Type B pancreatic cell (in vitro differentiated cells): ENCODE measurements at places on chromosomes 7 and 10.

- H3K36me3 ChIP-seq, result peaks cover 15% of the 10 kb centered on the region
- H3K4me3 ChIP-seq, result no peak overlapping the region
- H3K27ac ChIP-seq, result no peak overlapping the region
- H3K4me1 ChIP-seq, result peaks cover 46% of the 10 kb centered on the region
Measured at GRCh38 chr10:14560791-14561765, 213.6 kb downstream of the FAM107B start.

DNA sequence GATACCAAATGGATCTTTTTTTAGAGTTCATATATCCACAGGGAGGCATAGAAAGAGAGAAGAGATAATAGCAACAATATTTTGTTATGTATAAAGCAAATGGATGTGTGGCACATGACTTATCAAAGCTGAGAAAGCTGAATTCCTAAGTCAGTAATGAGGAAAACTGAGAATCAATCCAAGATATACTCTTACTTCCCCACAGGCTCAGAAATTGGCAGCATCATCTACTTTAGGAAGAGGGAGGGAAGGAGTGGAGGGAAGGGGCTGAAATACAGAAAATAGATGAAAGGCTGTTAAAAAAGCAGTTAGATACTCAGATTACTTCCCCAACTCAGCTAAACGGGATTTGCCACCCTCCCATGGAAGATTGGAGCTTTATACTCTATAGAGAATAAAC is 63.5 kb downstream of the SRI start:
- DNase-seq, result no peak
- H3K27me3 ChIP-seq, result no peaks in the 10 kb centered on the region
- H3K27ac ChIP-seq, result no peak overlapping the region
- peaks cover 17% of the 10 kb centered on the region for H3K36me3 ChIP-seq

- H3K4me3 ChIP-seq, result no peak overlapping the region
- no peaks in the 10 kb centered on the region for H3K27me3 ChIP-seq
- peaks cover 28% of the 10 kb centered on the region for H3K4me1 ChIP-seq
- DNase-seq, result no peak
- H3K27ac ChIP-seq, result peak overlapping the region; percentile 89
- H3K36me3 ChIP-seq, result no peaks in the 10 kb centered on the region
Measured at GRCh38 chr7:50530766-50531165, 34.4 kb downstream of the DDC start.

DNA sequence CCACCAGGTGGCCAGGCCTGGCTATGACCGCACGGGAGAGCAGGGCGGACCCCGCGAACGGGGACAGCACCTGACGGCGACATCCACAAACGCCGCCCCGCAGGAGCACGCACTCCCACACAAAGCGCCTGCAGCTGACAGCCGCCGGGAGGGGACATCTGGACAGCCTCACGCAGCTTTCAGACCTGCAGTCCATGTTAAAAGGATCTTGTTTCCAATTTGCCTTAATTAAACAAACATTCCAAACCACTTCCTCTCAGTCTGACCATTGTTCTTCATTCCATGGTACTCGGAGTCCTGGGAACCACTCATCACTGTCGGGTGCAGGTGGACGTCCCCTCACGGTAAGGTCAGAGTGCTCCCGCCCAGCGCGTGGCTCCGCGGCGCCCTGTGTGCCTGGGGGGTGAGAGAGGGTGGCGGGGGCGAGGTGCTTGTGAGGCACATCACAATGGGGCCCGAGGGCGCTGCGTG is 5.9 kb upstream of the GPER1 start:
- H3K36me3 ChIP-seq, result no peaks in the 10 kb centered on the region
- DNase-seq, result no peak
- no peaks in the 10 kb centered on the region for H3K27me3 ChIP-seq
- peak overlapping the region; percentile 74 for H3K27ac ChIP-seq
- H3K4me3 ChIP-seq, result peak overlapping the region; percentile 41

- peaks cover 33% of the 10 kb centered on the region for H3K4me1 ChIP-seq
- H3K36me3 ChIP-seq, result no peaks in the 10 kb centered on the region
- H3K27ac ChIP-seq, result no peak overlapping the region
Measured at GRCh38 chr10:30538086-30538485, 91.5 kb downstream of the LYZL2 start.

DNA sequence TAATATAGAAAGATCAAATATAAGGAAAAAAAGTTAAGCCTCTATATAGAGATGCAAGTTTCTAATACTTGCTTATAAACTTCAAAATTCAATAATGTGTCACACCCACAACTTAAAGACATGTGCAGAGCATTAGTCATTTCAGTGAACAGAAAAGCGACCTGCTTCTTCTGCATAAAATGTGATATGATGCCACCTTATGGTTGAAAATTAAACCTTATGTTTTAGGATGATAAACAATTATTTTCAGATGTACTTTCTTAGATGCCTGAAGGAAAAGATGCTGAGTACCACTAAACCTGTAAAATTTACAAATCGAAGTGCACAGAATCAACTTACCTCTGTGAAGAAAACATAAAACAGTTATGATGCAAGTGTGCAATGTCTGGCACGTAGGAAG is 96.0 kb downstream of the MTERF1 start:
- H3K4me1 ChIP-seq, result peaks cover 4% of the 10 kb centered on the region
- no peak for DNase-seq
- H3K4me3 ChIP-seq, result no peak overlapping the region
- H3K36me3 ChIP-seq, result no peaks in the 10 kb centered on the region
- no peak overlapping the region for H3K27ac ChIP-seq
- H3K27me3 ChIP-seq, result no peaks in the 10 kb centered on the region

- no peaks in the 10 kb centered on the region for H3K27me3 ChIP-seq
- no peak for DNase-seq
- H3K36me3 ChIP-seq, result peaks cover 8% of the 10 kb centered on the region
- H3K4me3 ChIP-seq, result no peak overlapping the region
- no peak overlapping the region for H3K27ac ChIP-seq
Measured at GRCh38 chr7:2032030-2032875, 200.5 kb downstream of the MAD1L1 start.

DNA sequence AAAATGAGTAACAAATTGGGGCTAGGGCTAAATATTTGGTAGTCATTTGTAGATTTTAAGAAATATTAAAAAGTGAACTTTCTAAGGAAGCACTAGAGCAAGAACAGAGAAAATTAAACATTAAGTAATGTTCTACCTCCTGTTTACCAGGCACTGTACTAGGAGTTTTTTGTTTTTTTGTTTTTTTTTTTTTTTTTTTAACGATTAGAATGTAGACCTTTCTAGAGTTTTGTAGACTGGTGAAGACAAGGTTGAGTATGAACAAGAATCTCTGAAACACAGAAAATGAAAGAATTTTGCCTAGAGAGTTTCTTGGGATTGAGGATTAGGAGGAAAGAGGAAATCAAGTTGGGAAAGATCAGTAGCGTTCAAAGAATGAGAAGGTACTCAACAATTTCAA is 73.6 kb downstream of the SLC37A3 start:
- no peak overlapping the region for H3K27ac ChIP-seq
- DNase-seq, result no peak
- no peaks in the 10 kb centered on the region for H3K27me3 ChIP-seq
- H3K4me1 ChIP-seq, result peaks cover 9% of the 10 kb centered on the region
- H3K4me3 ChIP-seq, result no peak overlapping the region

GRCh38 chr7:50305583-50306493 is 1.3 kb downstream of the IKZF1 start:
- peaks cover 11% of the 10 kb centered on the region for H3K4me1 ChIP-seq
- DNase-seq, result no peak

- peaks cover 3% of the 10 kb centered on the region for H3K36me3 ChIP-seq
- H3K27ac ChIP-seq, result no peak overlapping the region
- no peaks in the 10 kb centered on the region for H3K27me3 ChIP-seq
- no peak overlapping the region for H3K4me3 ChIP-seq
- peaks cover 15% of the 10 kb centered on the region for H3K4me1 ChIP-seq
Measured at GRCh38 chr7:135855846-135856245, 107.2 kb upstream of the FAM180A start.

DNA sequence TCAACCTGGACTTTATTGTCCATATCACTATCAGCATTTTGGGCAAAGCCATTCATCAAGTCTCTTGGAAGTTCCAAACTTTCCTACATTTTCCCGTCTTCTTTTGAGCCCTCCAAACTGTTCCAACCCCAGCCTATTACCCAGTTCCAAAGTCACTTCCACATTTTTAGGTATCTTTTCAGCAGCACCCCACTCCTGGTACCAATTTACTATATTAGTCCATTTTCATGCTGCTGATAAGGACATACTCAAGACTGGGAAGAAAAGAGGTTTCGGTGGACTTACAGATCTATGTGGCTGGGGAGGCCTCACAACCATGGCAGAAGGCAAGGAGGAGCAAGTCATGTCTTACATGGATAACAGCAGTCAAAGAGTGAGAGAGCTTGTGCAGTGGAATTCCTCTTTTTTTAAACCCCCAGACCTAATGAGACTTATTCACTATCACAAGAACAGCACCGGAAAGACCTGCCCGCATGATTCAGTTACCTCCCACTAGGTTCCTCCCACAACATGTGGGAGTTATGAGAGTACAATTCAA is 50.2 kb downstream of the NRF1 start:
- peaks cover 49% of the 10 kb centered on the region for H3K36me3 ChIP-seq
- H3K4me1 ChIP-seq, result no peaks in the 10 kb centered on the region
- H3K4me3 ChIP-seq, result no peak overlapping the region
- H3K27me3 ChIP-seq, result no peaks in the 10 kb centered on the region

GRCh38 chr7:112336936-112337576 is 113.2 kb upstream of the IFRD1 start:
- no peak for DNase-seq
- H3K4me3 ChIP-seq, result no peak overlapping the region
- no peak overlapping the region for H3K27ac ChIP-seq
- H3K4me1 ChIP-seq, result peaks cover 6% of the 10 kb centered on the region
- peaks cover 18% of the 10 kb centered on the region for H3K36me3 ChIP-seq
- no peaks in the 10 kb centered on the region for H3K27me3 ChIP-seq

- no peak overlapping the region for H3K27ac ChIP-seq
- H3K4me3 ChIP-seq, result no peak overlapping the region
- no peaks in the 10 kb centered on the region for H3K27me3 ChIP-seq
- no peaks in the 10 kb centered on the region for H3K4me1 ChIP-seq
- peaks cover 6% of the 10 kb centered on the region for H3K36me3 ChIP-seq
Measured at GRCh38 chr7:33091111-33091531, 18.1 kb downstream of the RP9 start.

DNA sequence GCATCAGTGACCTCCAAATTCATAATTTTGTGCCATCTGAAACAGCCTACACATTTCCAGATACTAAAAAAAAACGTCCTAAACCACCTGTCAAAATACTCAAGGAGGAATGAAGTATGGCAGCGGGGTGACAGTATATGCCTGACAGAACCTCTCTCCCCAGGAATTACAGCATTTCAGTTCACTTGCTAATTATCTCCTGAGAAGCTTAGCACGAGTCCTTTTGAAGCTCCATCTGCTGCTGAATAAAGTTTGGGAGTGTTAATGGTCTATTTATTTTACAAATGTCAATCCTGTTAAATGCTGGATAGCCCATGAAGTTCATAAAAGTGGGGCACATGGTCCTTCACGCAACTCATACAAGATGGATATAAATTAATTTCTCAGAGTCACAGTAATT is 29.4 kb upstream of the ANLN start:
- no peak overlapping the region for H3K4me3 ChIP-seq
- H3K27me3 ChIP-seq, result no peaks in the 10 kb centered on the region
- H3K27ac ChIP-seq, result no peak overlapping the region
- peaks cover 8% of the 10 kb centered on the region for H3K36me3 ChIP-seq
- peaks cover 6% of the 10 kb centered on the region for H3K4me1 ChIP-seq

DNA sequence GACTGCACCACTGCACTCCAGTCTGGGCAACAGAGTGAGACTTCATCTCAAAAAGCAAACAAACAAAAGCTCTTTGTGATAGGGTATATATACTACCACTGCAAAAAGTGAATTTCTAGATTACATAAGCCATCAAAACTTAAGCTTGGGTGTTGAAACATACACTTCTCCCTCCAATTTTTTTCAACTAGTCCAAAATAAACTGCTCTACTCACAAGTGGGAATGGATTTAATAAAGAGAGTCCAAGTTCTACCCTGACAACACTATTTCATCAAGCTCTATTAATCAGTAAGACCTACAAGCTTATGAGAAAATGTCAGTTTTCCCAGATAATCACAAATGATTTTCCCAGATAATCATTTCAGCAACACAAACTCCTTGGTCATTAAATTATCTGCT is 82.7 kb downstream of the NT5C2 start:
- no peak overlapping the region for H3K27ac ChIP-seq
- peaks cover 17% of the 10 kb centered on the region for H3K4me1 ChIP-seq
- no peak for DNase-seq
- H3K4me3 ChIP-seq, result no peak overlapping the region
- peaks cover 12% of the 10 kb centered on the region for H3K36me3 ChIP-seq
- H3K27me3 ChIP-seq, result no peaks in the 10 kb centered on the region

DNA sequence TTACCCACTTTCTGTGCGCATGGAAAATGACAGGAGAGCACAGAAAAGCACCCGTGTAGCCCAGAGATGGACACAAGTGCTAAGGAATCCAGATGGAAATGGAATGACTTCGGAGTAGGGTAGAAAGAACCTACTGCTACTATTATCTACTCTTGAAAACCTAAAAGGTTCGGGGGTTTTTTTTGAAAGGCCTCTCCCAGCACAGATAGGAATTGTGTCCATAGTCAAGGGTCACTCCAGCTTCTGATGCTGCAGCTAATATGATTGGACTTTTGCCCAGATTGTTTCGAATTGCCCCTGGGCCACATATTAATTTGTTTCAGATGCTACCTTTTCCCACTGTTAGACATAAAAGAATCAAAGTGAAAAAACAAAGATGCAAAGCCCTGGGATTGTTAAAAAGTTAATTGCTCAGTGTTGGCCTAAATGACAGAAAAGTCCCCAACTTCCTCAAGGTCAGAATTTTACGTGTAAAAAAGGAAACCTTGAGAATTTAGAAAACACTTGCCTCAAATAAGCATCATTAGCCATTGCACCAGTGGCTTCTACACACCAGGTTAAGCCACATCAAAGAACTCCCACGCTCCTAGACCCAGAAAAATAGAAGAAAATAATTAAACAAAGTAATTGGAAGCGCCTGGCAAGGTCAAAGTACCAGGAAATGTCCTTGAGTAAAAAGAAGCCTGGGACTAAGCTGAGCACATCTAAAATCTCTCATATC is 40.8 kb upstream of the INSIG1 start:
- no peak for DNase-seq
- no peaks in the 10 kb centered on the region for H3K36me3 ChIP-seq
- no peak overlapping the region for H3K4me3 ChIP-seq
- peak overlapping the region; percentile 17 for H3K27ac ChIP-seq
- H3K27me3 ChIP-seq, result no peaks in the 10 kb centered on the region
